ENCODE measurements at places on chromosomes 13 and 19. TPM values are rescaled to one million over a fixed set of nuclear protein-coding genes. Genes with fewer than 3 reads are reported as not detected.
A peak's percentile ranks its signal among the peaks of the same experiment; 100 is the strongest.

The MAP4K1 gene
- total RNA-seq = 3.1 TPM

The ZNF730 gene
- total RNA-seq = 0.42 TPM

The IQCN gene
- total RNA-seq = 1.3 TPM

The SCAF1 gene
- total RNA-seq = 38.6 TPM

The RELB gene
- 10.7 TPM for total RNA-seq

The ZNF284 gene
- total RNA-seq = 1.9 TPM

- no peak for DNase-seq
Observed at GRCh38 chr19:3944018-3944721, 11.3 kb downstream of the NMRK2 start.

DNA sequence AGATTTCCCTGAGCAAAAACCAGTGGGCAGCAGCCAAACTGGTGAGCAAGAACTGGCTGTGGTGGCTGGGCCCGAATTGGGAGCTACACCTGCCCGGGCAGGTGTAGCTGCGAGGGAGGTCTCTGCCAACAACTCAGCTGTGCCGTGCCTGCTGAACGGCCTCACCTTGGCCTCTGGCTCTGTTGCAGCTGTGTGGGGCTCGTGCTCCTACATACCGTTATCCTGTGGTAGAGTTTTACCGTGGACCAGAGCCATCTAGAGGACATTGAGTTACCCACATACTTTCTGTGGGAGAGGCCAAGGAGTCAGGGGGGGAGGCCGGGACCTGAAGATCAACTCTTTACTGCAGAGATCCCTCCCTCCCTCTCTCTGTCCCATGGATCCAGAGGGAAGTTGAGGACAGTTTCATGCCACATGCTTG lies 113.2 kb downstream of the TM9SF2 start:
- no peak for DNase-seq

DNA sequence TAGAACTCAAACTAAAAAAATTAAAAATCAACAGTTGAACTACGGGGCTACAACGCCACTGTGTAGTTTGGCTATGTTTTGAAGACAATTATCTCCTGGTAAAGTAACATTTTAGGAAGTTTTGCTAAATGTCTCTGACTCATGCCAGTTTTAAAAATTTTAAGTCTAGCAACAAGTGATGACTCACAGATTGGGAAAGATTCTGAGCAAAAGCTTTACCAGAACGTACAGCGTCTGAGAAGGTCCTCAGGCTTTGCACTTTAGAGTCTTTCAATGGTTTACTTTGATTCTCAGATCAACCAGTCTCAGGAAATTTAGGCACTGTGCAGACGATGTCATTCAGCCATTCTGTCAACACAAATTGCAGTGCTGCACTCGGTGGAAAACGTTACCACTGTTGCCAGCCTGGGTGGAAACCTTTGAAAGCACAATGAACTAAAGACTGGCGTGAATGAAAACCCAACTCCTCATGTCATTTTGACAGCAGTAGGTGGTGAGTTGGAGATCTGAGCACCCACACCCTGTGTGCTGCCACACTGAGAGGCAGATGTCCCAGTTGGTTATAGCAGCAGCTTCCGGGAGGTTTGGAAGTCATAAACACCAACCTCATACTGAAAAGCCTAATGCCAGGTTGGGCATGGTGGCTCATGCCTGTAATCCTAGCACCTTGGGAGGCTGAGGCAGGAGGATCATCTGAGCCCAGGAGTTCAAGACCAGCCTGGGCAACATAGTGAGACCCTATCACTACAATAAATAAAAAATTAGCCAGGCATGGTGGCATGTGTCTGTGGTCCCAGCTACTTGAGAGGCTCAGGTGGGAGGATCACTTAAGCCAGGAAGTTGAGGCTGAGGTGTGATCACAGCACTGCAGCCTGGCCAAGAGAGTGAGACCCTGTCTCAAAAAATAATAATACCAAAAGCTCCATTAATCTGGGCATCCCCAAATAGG lies 6.3 kb upstream of the WTIP start:
- no peak for DNase-seq

GRCh38 chr19:16247353-16248182 lies 49.9 kb downstream of the AP1M1 start:
- peak; percentile 89 for DNase-seq

GRCh38 chr19:40344422-40344821 lies 3.8 kb downstream of the C19orf47 start:
- DNase-seq = no peak

DNA sequence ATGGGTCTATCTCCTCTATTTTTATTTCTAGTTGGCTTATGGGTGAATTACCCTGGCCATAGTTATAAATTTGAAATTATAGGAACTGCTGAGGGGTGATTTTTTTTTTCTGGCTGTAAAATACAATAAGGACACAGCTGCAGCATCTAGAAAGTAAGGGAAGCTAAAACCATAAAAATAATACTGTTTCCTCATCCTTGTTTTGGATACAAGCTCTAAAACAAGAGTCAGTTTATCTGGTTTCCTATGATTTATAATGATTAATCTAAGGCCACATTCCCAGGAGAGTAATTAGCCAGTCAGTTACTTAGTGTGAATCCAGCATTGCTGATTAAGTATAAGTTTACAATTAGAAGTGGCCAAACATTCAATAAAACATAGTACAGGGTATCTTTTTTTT lies 219.1 kb upstream of the NBEA start:
- no peak for DNase-seq

GRCh38 chr13:57128909-57129308 lies 11.8 kb upstream of the PRR20A start:
- DNase-seq = no peak

DNA sequence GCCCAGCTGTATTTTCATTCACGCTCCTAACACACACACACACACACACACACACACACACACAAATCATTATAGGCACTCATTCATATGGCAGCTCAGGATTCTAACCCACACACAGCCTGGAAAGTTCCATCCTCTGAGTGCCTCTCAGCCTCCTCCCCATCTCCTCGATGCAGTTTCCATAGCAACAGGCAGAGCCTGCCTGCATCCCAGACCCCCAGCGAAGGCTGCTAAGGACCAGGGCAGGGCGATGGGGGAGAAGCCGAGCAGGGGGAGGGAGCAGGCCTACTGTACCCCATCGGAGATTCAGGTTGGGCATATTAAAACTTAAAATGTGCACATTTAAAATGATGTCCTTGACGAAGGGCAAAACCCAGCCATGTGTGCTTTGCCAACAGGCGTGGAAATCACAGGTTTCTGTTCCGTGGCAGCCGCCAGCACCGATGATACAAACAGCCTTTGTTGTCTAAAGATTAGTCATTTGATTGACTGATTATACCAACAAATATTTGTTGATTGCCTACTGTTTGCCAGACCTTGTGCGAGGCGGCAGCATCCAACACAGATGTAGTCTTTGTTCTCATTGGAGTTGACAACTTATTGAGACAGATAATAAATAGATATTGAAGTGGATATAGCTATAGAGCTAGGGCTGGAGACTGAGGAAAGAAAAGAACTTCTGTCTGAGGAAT lies 43.8 kb upstream of the USP29 start:
- DNase-seq = no peak

DNA sequence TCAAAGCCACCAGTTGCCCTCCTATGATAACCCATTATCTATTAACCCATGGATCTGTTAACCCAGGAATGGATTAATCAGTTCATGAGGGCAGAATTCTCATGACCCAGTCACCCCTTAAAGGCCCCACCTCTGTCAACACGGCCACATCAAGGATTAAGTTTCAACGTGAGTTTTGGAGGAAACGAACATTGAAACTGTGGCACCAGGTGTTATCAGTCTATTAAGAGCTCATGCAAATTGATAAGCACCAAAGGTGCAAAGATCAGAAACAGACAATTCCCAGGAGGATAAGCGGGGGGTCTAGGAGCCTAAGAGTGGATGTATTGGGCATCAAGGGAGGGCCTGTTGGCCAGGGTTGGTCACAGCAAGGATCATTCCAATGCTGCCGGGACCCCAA lies 19.9 kb upstream of the ELAVL1 start:
- DNase-seq = no peak

- DNase-seq = no peak
Observed at GRCh38 chr13:44211286-44211685, 162.3 kb upstream of the SERP2 start.

- DNase-seq = no peak
Observed at GRCh38 chr19:50324331-50324730, 4.8 kb downstream of the KCNC3 start.
